ENCODE measurements at places on chromosomes 3 and 15.

DNA sequence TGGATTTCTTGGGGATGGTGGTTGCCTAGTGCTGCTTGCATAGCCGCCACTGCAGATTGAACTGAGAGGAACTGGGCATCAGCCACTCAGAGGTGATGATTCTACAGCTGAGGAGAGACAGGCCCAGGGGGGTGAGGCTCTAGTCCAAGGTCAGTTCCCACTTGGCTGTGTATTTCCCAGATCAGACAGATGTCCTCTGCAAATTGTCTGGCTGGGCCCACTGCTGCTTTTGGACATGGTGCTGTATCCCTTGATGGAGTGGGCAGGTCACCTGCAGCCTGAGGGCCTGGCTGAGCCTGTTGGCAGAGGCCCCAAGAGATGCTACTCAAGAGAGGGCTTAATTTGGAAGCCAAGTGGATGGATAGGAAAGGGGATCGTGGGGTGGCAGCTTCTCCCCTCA lies 124.5 kb upstream of the CTDSPL start:
- no peak for DNase-seq

DNA sequence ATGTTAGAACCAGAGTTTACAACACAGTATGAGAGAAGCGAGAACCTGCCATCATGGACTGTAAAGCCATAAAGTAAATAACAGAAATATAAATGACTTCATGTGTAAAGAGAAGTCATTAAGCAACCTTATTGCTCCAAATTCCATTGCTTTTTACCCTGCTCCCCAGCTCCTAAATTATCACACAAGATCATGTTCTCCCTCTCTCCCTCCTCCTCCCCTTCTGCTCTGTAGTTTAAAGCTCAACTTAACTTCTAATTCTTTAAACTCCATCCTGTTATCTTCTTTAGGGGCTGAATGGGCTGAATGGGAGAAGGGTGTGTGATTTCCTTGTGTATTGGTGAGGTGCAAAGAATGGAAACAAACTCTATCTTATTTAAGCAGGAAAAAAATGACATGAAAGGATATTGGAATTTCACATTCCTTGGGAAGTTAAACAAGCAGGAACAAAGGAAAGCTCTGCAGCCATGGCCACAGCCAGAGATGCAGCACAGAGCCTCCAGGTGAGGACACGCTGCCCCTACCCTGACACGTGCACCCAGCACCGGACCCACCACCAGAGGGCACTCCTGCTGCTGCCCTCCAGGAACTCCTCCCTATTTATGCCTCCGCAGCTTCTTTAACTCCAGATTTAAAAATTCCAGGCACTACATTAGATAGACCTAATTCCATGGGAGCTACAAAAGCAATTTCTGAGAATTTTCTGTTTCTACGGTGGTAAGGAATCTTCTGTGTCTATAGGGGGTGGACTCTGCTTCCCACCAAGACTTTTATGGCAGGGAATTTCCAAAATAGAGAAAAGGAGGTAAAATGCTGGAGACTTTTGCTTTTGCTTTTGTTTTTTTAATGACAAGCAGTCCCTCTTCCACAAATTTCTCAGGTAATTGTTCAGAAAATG lies 76.9 kb upstream of the ABI3BP start:
- peak; percentile 86 for DNase-seq

GRCh38 chr15:68062946-68063465 lies 8.9 kb downstream of the PIAS1 start:
- DNase-seq: peak; percentile 6

DNA sequence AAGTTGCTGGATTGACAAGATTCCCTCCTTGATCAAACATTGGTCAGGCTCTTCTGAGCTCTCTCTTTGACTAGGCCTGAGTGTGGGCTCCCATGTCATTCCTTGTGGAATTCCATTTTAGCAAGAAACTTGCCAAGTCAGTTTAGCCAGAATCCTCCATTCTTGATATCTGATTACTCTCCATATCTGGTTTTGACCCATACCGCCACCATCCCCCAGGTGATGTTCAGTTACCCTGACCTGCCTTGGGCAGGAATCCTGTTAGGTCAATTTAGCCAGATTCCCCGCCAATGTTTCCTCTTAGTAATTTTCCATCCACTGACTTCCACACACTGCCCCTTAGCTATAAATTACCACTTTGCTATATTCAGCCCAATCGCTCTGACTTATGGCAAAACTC lies 1.0 kb upstream of the PCCB start:
- peak; percentile 57 for DNase-seq

DNA sequence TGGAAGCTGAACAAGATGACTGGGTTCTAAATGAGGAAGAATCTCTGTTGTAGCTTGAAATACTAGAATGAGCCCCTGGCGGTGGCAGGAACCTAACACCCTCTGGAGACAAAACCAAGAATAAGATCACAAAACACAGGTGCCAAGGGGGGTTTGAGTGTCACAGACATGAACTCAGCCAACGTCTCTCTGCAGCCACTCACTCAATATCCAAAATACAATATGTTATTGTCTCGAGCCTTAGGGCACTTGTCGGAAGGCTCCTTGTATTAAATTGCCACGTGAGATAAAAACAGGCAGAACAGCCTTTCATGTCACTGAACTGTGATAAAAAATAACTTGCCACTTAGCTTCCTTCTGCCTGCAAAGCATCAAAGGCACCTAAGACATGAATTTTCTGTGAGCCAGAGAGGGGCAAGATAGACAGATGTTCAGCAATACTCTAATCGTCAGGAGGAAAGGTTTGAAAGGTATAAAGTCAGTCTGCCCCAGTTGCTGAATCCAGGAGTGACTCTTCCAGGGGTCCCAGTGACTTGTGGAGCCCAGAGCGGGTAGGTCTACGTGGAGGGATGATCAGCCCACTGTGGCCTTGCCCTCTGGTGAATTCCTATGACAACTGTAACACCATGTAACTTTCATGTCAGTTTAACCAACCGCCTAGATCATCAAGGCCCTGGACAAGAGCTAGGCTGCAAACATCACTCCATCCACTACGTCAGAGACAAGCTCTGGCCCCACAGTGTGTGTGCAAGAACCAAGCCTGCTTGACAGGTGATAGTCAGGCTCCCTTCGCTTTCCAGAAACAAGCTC lies 165.2 kb downstream of the OSBPL10 start:
- DNase-seq: no peak

- no peak for DNase-seq
Measured at GRCh38 chr15:74240002-74240568, 4.0 kb downstream of the CCDC33 start.

- no peak for DNase-seq
Measured at GRCh38 chr3:134074790-134075567, 45.3 kb upstream of the SLCO2A1 start.

GRCh38 chr3:45387171-45387570 lies 1.2 kb upstream of the LARS2 start:
- DNase-seq: no peak

DNA sequence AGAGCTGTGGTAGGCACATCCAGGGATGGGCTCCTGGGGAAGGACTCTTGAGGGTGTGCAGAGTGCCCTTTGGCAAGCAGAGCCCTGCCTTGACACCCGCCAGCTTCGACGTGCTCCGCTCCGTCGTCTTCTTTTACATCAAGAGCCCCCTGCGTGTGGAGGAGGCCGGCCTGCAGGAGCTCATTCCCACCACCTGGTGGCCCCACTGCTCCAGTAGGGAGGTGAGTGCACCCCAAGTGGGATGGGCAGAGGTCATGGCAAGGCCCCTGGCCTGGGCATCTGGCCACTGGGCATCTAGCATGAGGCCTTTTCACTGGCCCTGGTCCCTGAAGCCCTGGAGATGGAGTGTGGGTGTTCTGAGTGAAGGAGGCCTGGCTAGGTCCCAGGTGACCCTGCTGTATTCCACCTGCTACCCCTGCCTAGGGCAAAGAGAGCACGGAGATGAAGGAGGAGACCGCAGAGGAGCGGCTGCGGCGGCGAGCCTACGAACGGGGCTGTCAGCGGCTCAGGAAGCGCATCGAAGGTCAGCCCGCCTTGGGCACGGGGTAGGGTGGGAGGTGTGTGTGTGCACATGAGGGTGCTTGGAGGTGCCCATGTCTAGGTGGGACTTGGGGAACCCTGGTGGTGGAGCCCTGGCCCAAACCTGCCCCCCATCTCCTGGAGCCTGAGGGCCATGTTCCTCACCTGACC lies 12.2 kb downstream of the RNF123 start:
- no peak for DNase-seq

- DNase-seq: no peak
Measured at GRCh38 chr3:48553886-48554845, 2.4 kb downstream of the PFKFB4 start.

DNA sequence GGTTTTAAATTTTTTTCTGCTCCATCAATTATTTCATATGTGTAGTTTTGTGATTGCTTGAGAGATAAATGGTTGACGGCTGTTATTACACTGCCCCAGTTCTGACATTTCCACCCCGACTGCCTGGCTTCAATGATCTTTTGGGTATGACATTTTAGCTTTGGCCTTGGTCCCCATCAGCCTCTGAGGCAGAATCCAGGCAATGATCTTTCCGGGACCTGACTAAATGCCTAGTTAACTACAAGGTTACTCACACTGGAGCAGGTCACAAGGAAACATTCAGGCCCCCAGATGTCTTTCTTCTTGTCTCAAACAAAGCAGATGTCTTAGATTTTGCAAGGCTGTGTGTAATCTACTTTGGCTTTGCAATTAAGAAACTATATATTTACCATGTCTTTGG lies 61.1 kb upstream of the TMCO5A start:
- no peak for DNase-seq

DNA sequence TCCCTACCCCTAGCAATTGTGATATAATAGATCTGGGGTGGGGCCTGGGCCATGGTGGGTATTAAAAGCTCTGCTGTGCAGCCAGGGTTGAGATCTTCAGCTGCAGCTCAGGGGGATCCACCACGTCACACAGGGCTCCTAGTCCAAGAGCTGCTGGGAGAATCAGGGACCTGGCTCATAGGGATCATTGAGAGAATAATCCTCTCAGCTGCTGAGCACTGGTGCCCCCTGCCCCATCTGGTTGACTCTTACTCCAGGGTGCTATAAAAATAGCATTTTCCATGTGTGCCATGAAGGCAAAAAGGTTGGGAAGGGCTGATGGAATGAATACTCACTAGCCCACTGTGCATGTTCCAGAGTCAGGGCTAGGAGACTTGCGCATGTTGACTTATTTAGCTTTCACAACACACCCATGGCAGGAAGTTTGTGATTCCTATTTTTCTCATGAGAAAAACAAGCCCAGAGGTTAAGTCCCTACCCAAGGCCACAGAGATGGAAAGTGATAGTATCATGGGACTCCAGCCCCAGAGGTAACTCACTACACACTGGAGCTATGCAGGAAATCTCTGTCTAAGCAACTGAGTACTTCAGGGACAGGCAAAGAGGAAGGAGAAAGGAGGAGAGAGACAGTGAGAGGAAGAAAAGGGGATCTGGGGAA lies 94.6 kb upstream of the HERC1 start:
- no peak for DNase-seq

DNA sequence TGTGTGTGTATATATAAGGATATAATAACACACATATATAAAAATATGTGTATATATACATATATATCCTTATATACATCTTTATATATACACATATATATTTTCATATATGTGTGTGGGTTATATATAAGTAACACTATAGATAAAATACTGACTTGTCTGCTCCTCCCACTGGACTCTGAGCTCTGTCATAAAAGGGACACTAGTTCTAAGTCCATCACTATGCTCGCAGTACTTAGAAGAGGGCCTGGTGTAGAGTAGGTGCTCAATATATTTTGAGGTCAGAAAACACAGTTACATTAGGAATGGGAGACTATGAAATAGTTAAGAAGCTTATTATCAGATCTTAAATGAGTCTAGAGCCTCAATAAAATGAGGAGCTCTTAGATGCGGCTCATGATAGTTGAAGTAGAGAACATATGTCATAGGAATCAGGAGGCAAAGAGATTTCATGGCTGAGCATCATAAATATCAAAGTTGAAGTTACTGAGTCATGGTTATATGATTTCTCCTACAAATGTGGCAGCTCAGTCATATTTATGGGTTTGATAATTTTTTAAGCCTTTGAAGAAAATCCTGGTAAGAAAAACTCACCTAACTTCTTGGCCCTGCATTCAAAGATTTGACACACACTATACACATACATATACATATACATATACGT lies 371.2 kb upstream of the THBS1 start:
- DNase-seq: no peak

GRCh38 chr15:62933386-62933785 lies 109.2 kb upstream of the TPM1 start:
- DNase-seq: no peak

DNA sequence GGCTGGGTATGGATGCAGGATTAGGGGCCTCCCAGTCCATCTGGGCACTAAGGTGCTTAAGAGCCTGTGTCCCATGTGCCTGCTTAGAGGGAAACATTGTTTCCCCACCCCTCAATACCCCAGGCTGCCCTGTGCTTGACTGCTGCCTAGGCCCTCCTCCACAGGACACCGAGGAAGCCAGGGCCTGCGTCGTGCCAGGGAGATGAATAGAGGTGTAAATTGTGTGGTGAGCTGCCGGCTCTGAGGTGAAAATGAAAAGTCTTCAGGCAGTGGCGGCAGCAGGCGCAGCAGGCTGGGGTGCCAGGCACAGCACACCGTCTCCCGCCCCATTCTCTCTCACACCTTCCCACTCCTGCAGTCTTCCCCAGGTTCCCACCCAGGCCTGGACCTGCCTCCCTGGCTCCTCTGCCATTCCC lies 13.9 kb upstream of the GRM2 start:
- no peak for DNase-seq

- no peak for DNase-seq
Measured at GRCh38 chr3:128009952-128010846, 42.0 kb upstream of the SEC61A1 start.

- no peak for DNase-seq
Measured at GRCh38 chr15:79179108-79179561, 88.6 kb upstream of the RASGRF1 start.

DNA sequence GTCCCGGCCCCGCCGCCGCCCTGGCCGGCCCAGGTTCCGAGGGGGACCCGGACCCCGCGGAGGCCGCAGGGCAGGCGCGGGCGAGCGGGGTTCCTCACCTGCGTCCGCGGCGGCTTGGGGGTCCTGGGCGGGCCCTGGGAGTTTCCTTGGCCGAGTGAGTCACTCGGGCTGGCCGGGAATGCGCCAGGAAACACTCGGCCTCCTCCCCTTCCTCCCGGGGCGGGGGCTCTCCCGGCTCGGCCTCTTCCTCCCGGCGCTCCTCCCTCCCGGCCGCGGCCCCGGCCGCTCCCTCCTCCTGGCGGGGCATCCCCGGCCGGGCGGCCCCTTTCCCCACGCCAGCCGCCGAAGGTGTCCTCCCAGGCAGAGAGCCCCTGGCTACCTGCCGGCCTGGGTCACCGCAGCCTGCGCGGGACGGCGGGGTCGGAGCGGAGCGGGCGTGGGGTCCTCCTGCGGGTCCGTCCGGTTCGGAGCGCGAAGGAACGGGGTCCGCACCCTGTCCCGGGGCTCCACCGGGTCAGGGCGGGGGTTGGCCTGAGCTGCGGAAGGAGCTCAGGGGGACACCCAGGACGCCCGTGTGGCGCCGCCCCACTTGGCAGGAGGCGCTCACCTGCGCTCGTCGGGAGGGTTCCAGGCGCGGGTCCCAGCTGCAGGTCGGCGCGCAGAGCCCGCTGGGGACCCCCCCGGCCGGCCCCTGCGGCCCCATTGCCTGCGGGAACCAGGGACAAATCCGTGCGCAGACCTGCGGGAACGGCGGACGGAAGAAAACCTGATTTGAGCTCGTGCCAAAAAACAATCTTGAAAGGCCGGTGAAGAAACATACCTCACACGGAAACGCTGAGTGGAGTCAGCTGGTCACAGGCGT lies at the start of gene CYFIP1:
Gene CYFIP1, minus strand, starts transcription at position 180 of the 862 bp plus-strand sequence. CDS start 33,083 bp downstream, outside the sequence.
- DNase-seq: peak; percentile 81
